ENCODE measurements at places on chromosomes 5 and 9.

DNA sequence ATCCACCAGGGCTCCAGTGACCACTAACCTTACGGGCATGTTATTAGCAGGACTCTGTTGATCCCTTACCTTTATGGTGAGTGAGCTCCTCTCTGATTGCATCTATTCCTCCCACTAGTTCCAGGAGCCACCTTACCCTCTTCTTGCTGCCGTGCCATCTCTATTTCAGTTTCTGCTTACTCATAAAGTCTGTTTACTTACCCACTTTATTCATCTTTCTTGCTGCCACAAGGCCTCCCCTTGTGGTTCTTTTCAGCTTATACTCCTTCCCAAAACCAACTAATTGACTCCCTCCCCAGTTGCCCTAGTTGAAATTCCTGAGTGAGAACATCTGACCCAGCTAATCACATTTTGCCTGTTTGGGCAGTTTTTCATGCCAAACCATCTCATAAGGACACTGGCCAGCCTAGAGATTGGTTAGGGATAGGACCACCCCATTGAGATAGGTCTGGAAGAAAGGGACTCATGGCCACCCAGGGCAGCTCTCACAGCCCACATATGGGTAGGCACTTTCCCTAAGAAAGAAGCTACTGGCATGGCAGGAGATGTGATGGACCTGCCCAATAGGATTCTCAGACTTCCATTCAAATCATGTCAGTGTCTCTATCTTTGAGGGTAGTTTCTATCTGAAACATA is 412.7 kb downstream of the EFNA5 start:
- DNase-seq = peak; percentile 6

GRCh38 chr5:122547219-122547618 is 227.7 kb upstream of the SNX2 start:
- DNase-seq = no peak

GRCh38 chr5:127813633-127814587 is 110.7 kb downstream of the CCDC192 start:
- DNase-seq = peak; percentile 93

GRCh38 chr5:60888359-60889061 is 44.4 kb upstream of the ELOVL7 start:
- DNase-seq = no peak

GRCh38 chr9:79396168-79396567 is 175.6 kb upstream of the TLE4 start:
- DNase-seq = no peak

DNA sequence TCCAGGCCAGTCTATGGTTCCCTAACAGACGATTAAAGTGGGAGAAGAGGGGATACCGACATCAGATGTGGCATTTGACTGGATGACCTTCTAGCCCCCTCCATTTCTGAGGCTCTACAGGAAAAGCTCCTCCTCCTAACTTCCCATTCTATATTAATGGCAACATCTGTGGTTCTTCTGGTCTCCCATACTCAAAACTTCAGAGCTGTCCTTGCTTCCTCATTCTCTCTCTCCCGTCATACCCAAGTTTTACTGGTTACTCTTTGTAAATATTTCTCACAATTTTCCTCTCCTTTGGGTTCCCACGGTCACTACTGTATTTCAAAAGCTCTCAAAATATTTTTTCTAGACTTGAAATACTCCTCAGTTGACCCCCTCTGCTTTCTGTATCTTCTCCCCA is 36.0 kb upstream of the IL7R start:
- no peak for DNase-seq

DNA sequence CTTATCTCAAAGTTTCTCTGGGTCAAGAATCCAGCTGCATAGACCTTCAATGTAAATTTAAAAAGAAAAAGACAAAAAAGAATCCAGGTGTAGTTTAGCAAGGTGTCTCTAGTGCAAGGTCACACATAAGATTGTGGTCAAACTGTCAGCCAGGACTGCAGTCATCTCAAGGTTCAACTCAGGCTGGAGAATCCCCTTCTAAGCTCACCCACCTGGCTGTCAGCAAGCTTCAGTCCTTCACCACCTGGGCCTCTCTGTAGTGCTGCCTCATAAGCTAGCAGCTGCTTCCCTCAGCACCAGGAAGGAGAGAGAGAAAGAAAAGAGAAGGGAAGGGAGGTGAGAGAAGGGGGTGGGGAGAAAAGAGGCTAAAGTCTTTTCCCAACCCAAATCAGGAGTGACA is 146.7 kb downstream of the ACTL7B start:
- no peak for DNase-seq

DNA sequence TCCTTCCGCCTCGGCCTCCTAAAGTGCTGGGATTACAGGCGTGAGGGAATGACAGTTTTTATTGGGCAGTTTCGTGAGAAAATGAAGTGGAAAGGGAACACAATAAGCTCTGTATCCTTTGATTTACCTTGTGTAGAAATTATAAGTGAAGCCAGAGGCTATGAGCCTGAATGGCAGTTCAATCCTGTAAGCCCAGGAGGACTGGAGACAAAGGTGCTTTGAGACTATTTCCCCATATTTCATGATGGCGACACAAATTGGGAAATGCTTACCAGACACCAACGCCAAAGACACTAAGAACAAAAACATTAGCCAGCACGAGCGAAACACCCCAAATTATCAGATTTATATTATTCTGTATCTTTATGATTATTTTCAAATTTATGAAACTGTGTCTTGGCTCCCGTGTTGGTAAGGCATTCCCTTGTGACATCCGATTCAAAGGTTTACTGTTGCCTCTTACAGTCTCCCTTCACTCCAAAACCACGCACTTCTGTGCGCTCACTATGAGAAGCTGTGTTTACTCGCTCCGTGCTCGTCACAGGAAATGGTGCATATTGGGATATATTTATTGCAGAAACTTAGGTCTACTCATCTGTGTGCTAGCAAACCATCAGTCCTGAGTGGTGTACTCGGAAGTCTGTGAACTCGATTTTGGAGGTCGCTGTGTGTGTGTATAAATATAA is 73.9 kb downstream of the SH3PXD2B start:
- DNase-seq = no peak

DNA sequence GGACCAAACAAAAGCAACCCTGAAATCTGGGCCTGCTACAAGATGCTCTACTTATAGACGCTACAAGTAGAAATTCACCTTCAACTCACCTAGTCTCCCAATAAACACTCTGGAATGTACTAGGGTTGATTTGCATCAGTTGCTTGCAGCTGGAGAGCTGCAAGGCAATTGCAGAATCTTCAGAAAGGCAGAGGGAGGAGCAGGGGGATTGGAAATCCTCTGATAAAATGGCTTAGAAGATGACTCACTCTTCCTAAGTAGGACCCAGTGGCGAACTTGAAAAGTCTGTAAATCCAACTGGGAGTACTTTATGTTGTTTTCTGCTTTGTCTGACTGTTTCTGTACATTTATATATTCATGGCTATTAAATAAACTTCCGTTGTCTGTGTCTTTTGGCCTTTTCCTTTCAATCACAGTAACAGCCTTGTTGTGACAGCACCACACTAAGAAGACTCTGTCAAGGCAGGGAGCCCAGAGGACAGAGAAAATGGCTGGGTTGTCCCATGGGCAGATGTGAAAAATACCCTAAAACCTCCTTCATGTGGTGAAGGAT is 14.7 kb upstream of the MLLT3 start:
- DNase-seq = no peak

DNA sequence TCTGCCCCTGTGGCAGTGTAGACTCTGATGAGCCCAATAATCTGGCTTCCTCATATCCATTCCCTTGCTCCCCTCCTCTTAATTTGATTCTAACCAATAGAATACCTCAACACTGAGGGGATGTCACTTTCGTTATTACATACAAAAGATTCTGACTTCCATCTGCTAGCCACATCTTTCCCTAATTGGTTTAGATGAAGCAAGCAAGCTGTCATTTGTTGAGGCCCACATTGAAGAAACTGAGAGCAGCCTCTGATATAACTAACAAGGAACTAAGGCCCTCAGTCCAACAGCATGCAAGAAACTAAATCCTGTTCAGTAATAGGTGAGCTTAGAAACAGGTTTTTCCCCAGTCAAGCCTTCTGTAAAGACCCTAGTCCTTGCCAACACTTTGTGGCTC is 5.8 kb downstream of the ADAMTS6 start:
- no peak for DNase-seq

DNA sequence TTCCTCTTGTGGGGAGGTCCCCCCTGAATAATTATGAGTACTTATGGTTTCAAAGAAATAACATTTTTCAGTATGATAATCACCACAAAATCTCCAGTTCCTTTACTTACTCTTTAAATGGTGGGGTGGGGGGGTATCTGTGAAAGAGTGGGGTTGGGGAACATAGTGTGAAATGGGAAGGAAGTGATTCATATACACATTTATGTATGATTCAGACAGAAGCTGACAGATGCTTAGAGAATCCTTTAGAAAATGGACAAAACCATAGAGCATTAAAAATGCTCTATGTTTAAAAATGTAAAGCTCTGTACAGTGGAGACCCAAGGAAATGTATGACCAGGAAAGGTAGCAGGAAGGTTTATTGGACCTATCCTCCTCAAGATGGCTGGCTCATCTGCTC is 267.5 kb upstream of the GRIA1 start:
- peak; percentile 85 for DNase-seq

DNA sequence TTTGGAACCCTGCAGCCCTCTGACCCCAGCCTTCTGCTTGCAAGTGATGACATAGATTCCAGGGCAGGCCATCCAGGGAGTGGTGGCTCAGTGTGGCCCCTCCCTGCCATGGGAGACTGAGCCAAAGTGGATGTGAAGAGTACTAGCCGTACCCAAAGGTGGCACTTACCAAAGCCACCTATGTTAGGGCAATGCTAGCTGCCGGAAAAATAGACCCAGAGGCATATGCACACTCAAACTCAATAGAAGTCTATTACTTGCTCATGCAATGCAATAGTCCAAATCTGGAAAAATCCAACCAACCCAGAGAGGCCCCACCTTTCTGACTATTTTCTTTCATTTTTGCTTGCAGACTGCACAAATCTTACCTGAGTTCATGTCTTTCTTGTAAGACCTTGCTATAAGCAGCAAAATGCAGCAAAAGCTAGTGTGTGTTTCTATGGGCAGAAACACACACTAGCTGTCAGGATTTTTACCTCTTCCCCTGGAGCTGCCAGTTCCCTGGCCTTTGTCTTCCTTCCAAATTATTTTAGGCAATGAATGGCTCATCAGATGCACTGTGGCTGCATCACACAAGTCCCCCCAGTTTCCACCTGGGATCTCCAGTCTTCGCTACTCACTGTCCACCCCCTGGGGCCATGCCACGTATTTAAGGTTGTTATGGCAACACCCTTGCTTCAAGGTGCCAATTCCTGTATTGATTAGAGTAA is 74.0 kb downstream of the HRH2 start:
- no peak for DNase-seq

DNA sequence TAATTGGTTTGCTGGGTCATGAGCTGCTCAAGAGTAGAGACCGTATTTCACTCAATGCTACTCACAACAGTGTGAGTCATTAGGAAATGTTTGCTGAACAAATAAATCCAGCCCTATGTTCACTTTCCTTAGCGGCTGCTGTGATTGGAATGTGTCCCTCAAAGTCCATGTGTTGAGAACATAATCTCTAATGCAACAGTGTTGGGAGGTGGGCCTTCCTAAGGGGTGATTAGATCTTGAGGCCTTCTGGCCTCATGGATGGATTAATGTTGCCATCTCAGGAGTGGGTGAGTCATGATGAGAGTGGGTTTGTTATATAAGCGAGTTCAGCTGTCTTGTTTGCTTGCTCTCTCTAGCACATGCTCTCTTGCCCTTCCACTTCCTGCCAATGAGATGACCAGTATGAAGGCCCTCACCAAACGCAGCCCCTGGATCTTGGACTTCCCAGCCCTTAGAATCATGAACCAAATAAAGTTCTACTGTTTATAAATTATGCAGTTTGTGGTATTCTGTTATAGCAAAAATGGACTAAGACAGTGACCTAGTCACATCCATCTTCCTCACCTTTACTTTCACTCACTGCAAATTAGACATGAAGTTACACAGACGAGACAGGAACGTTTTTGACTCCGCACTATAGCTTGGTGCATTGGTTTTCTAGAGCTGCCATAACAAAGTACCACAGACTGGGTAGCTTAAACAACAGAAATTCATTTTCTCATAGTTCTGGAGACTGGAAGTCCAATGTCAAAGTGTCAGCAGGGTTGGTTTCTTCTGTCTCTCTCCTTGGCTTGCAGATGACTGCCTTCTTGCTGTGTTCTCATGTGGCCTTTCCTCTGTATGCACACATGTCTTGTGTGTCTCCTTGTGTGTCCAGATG is 50.9 kb upstream of the FAM169A start:
- DNase-seq = peak; percentile 67

DNA sequence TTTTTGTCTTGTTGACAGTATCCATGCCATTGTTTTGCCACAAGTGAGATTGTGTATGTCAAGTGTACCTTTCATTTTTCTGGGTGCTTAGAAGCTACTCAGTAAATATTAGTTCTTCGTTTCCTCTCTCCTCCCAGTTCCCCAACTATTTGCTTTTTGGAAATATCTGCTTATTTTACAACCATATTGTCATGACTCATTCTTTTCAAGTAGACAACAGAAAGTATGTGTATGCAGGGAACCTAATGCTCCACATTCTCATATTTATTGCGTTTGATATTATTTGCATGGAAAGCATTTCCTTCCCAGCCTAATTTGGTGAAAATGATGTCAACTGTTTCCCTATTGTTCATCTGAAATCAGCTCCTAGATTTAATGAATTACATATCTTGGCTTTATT is 483.7 kb upstream of the RIOK2 start:
- DNase-seq = peak; percentile 2

- no peak for DNase-seq
These were observed 17.0 kb upstream of the C1QTNF3 start for GRCh38 chr5:34059977-34060376.

- peak; percentile 10 for DNase-seq
These were observed 153.5 kb downstream of the RAPGEF6 start for GRCh38 chr5:131481569-131481968.

DNA sequence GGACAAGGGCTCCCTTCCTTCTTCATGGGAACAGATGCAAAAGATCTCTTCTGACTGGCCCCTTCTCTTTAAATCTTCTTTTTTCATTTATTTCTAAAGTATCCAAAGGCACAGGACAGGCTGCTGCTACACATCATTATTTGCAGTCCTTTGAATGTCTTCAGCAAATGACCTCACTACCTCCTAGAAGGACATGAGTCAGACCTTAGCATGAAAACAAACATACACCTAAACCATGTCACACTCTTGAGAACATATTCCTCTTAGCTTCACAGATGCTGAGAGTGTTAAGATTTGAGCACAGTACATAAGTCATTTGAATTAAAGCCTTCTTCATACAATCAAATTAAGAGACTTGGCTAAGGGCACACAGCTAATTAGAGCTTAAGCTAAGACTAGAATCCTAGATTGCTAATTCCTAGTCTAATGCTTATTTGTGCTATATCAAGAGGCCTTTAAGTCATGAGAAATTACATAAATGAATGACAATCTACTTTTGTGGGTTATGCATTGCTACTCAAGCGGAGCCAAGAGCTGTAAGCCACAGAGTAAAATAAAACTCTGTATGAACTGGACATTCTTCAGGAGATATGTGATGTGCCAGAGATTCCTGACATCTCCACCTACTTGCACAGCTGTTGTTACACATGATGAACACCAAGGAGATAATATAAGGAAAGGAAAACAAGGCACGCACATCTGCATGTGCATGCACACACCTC is 109.1 kb upstream of the PTGER4 start:
- DNase-seq = peak; percentile 82

GRCh38 chr5:124923131-124923530 is 176.7 kb upstream of the ZNF608 start:
- DNase-seq = peak; percentile 3

GRCh38 chr9:87478226-87478992 is 19.3 kb upstream of the DAPK1 start:
- no peak for DNase-seq

GRCh38 chr5:142952229-142952628 is 182.1 kb downstream of the ARHGAP26 start:
- no peak for DNase-seq

- no peak for DNase-seq
These were observed 77.0 kb upstream of the SMARCA2 start for GRCh38 chr9:1938135-1938534.
